ENCODE measurements at places on chromosomes 7 and 10. TPM values are rescaled to one million over a fixed set of nuclear protein-coding genes. Genes with fewer than 3 reads are reported as not detected.

Gene PRTFDC1
- 0.45 TPM for total RNA-seq

DNA sequence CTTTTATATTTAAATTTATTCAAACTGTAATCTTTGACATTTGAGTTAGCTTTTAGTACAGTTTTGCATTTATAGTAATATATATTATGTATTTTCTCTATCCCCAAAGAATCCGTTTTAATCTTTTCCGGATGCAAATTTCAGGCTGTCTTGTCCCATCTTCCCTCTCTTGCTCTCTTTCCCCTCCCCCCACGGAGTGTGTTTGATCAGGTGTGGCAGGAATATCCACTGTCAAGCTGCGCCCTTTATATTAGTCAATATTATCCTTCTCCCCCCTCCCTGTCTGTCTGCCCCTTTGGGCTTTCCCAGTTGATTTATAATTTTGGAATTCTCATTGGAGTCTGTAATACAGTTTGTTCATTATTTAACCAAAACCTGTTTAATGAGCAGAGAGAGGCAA, 19.0 kb downstream of the GBF1 start:
- no peak for DNase-seq

GRCh38 chr7:111894518-111894917, 311.7 kb downstream of the DOCK4 start:
- no peak for DNase-seq

- no peak for DNase-seq
These were observed 139.3 kb upstream of the HDAC9 start for GRCh38 chr7:18356191-18356645.

All from lower leg skin (tissue), 4 donors.